ENCODE measurements at places on chromosomes 4 and X. TPM values are rescaled to one million over a fixed set of nuclear protein-coding genes. Genes with fewer than 3 reads are reported as not detected.

DNA sequence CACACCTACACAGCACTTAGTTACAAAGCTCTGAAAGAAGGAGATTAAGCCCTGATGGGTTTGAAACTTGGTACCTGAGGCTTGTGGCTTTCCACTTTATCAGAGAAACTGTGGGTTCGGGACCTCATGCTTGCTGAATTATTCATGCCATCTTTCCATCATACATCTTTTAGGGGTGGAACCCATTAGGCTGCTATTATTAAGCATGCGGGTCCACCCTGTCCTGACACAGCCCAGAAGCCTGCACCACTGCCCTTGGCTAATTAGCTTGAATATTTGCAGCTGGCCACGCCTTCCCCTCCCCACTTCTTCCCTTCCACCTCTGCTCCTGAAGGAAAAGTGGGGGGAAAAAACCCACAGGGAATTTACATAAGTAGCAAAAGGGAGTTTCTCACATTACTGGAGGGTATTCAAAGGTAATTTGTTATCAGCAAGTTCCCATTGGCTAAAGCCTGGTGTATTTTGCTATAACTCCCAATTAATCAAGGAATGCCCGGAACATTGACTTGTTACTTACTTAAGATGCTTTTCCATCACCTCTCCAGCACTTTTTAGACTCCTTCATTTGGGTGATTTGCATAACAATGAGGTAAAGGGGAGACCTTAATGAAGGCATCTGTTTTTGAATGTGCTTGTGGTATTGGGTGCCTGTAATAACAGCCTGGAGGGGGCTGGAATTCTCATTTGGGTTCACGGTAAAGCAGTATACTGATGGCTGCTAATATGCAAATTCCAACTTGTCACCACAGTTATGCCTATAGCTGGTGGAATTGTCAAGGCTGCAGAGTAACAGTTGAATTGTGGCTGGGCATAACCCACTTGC is 231.7 kb upstream of the GATB start:
- DNase-seq: peak; percentile 33

DNA sequence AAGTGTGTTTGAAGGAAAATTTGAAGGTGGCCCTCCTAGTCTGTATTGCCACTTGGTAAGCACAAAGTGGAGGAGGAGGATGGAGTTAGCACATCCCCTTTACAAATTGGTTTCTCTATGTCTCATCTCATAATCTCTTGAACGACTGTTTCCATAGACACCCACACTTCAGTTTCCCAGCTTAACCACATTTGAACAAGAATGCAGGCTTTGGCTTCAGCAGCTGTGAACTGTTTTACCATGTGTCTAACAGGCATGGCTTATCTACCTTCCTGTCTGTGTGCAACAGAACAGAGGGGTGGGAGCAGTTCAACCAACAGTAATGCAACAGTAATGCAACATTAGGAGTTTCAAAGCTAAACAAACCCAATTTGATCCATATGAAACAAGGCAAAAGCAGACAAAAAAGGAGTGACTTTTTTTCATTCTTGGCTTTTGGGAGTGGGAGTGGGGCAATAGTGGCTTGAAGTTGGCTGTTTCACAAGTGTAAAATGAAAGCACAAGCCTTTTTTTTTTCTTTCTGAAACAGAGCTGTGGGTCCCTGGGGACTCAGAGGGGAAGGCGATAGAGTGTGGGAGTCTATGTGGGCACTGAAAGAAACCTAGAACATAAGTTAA is 108.0 kb downstream of the ITM2A start:
- no peak for DNase-seq

DNA sequence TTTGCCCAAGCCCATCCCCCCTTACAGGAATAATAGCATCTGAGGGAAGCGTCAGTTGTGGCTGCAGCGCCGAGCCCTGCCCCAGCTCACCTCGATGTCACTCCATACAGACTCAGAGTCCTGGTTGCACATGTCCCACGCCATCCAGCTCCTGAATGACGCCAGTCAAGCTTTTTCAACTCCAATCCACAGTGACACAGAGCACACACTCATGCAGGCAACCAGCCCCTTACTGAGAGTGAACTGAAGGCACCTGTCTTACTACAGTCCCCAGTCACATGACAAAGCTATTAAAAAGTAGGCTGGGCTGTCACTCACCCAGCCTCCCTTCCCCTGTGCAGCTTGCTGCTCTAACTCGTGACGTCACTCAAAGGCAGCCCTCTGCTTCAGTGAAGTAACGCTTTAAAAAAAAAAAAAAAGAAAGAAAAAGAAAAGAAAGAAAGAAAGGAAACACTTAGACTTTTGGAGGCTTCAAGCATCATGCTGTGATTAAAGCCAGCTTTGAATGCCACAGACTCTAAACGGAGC is at the start of gene PPARGC1A:
Gene PPARGC1A (minus strand): TSS at position 234 of the 528 bp plus-strand sequence. CDS start 90 bp downstream, at position 144.
- peak; percentile 16 for DNase-seq

The MAGEA10 gene
- not detected for total RNA-seq

GRCh38 chr4:60096676-60097075 is 1103.5 kb upstream of the ADGRL3 start:
- DNase-seq: no peak

- DNase-seq: no peak
These were observed 365.4 kb downstream of the PDHA2 start for GRCh38 chr4:96205143-96205936.

GRCh38 chr4:188078116-188078515 is 31.3 kb downstream of the TRIML2 start:
- no peak for DNase-seq

DNA sequence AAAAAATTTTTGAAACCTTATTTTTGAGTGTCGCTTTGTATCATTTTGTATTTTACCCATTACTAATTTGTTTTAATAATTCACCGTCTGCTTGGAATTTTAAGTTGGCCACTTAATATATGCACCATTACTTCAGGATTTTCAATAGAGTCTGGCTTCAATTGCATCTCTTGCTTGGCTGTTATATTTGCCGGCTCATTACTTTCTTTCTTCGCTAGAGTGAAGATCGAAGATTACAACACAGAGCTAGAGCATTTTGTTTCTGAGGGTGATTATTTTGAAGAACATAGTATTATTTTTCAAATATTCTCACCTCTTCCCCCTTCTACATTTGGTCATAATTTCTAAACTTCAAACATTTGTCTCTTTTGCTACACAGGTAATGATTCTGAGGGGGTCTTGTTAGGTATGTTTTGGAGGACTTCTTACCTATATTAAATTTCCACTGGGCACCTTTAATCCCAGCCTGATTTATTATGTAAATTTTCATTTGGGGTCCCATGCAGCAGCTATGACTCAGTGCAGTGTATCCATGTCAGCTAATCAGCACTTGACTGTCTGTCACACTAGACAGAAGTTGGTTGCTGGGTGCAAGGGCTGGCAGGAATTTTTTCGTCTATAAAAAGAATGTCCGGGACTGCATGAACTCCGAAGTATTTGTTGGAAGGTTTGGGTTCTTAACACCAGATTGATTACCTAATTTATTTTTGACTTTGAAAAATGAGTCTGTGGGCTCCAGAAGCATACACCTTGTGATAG is 18.6 kb downstream of the TBC1D1 start:
- no peak for DNase-seq

GRCh38 chr4:14167876-14168510 is 540.5 kb upstream of the BOD1L1 start:
- peak; percentile 84 for DNase-seq

DNA sequence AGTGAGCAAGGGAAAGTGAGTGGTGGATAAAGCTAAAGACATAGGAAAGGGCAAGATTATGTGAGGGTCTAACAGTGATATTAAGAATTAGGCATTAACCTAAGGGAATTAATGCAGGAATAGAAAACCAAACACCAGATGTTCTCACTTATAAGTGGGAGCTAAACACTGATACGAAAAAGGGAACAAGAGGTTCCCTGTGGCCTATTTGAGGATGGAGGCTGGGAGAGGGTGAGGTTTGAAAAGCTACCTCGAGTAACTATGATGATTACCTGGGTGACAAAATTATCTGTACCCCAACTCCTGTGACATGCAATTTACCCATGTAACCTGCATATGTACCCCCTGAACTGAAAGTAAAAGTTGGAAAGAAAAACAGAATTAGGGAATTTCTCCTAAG is 79.0 kb downstream of the ANXA3 start:
- DNase-seq: no peak

DNA sequence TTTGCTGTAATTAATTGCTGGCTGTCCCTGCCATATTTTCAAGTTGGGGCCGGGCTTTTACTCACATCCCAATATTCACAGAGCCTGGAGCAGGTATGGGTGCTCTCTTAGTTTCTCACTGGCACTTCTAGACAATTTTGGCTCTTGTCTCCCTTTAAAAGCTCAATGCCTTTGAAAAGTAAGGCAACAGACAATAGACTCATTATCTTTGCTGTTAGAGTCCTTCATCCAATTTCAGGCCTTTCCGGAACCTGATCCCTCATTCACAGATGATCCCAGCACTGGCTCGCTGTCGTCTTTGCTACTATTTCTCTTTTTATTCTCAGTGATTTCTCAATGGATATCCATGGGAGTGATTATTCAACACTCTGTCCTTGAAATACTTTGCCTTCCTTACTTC is 6.7 kb downstream of the ARSJ start:
- DNase-seq: no peak

The NEIL3 gene
- 1.2 TPM for total RNA-seq

The PSAPL1 gene
- total RNA-seq: under 0.01 TPM

GRCh38 chr4:151908201-151908600 is 147.4 kb upstream of the GATB start:
- DNase-seq: no peak

DNA sequence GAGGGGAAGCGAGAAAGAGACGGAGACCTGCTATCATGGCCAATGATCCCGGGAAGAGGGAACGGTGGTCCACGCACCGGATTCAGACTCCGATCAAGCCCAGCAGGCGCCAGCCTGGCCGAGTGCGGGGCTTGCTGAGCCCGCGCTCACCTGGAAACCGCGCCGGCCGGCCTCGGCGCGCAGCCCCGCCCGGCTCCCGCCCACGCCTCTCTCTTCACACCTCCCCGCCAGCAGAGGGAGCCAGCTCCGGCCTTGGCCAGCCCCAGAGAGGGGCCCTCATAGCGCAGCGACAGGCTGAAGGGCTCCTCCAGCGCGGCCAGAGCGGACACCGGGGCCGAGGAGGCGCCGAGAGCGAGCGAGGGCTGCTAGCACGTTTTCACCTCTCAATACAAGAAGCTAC is 36.8 kb upstream of the SPANXN2 start:
- DNase-seq: no peak

The GABRG1 gene
- total RNA-seq: not detected

GRCh38 chr4:146051223-146051622 is 112.6 kb upstream of the ZNF827 start:
- DNase-seq: no peak

DNA sequence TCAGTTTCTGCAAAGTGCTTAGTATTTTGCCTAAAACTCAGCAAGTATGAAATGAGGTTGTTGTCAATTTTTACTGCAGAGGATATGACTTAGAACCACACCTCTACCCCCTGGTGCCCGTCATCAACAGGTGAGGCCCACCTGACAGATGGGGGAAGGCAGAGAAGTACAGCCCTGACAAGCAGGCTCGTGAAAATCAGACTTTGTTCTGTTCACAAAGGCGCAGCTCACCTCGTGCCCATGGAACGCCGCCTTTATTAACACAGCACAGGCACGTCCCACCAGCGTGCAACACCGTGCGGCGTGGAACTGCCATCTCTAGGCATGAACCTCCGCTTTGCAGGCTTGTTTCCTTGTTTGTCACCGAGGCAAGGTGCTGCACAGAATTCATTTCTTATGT is 13.3 kb downstream of the CYP4V2 start:
- no peak for DNase-seq

- no peak for DNase-seq
These were observed 89.5 kb upstream of the VEGFC start for GRCh38 chr4:176882206-176882605.

- no peak for DNase-seq
These were observed 191.1 kb downstream of the GC start for GRCh38 chr4:71592793-71593192.

Data from mammary epithelial cell (primary cell).